Omental fat pad (tissue), 4 donors: ENCODE measurements at places on chromosomes 7 and 10.

DNA sequence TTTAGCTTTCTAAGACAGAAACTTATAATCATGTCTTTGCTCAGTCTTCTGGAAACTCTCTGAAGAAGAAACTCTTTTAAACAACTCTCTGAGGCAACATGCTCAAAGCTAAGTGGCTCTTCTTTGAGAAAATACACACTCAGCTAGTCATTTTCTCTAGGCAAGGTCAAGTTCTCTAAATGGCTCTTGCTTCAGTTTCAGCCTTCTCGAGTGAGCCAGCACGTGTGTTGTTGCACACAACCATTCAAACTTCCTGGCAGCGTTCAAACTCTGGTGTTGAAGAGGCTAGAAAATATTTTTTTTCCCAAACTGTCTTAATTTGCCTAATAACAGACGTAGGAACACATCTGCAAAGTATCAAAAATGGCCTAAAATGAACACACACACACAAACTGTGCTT, 129.1 kb downstream of the THSD7A start:
- no peak for DNase-seq

DNA sequence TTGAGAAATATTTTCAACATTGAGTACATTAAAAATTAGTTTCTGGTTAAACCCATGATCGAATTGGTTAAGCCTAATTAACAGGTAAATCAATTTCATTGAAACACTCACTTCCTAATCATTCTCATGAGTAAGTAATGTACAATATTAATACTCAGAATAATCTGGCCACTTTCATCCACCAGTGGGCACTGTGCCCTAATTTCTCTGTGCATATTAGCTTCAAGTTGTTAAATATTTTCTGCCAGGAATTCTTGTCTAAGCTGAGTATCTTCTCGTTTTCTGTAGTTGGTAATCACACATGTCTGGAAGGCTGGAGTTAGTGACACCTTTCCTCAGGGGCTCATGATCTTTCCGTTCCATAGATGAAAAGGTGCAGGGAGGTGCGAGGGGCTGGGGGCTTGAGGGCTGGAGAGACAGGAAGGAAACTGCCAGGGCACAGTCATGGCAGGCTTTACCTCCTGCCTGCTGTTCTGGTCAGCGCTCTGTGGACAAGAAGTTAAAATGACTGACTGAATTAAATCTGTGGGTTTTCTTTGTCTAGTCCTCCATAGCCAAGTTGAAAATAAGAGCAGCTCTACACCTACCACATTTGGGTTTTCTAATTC, 71.9 kb downstream of the WIPF3 start:
- DNase-seq, result peak; percentile 38

DNA sequence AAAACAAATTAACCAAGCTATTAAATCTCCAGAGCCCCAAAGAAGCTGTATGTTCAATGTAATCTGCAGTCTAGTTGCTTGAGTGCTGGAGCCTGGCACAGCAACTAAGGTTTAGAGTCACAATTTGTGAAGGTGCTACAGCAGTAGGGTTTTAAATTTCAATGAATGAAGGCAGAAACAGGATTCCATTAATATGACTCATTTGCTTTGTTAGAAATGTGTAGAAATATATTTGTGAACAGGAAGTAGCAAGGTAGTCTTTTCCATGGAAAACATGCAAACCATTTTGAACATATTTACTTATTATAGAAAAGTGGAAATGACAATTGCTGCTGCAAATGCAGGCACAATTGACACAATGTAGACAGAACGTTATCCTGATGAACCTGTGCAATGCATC, 149.0 kb upstream of the STEAP4 start:
- no peak for DNase-seq

- DNase-seq, result no peak
Observed at GRCh38 chr10:13758312-13758711, 171.5 kb downstream of the PRPF18 start.

DNA sequence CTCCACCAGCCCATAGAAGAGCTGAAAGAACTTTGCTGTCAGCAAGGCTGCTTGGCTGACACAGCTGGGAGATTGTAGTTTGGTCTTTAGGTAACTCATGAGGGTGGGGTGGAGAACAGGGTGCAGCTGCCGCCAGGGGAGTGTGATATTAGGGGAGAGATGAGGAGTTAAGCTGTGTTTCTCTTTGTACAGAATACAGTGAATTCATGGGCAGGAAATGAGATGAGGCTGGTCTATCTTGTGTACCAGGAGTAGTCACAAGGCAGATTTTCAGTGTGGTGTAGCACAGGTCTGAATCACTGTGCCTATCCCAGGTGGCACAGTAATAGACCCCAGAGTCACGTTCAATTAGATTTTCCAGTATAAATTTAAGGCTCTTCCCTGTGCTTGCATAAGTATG, 56.6 kb upstream of the TARP start:
- no peak for DNase-seq

DNA sequence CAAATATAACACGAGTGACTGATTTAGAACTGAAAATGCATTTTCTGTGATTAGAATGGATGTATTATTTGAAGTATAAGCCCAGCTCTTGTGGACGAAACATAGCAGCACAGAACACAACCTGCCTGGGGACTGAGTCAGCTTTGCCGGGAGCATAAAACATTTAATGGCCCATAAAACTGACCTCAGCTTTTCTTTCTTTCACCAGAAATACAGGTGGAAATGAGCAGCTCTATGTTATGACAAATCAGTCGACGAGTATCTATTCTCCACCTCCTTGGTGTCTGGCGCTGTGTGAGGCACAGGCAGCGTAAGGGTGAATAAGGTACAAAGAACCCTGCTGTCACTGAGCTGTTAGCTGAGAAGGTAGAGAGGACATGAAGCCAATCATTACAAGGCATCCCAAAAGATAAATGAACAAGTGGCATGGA, 471.6 kb upstream of the AKR1E2 start:
- no peak for DNase-seq

- no peak for DNase-seq
Observed at GRCh38 chr10:51066231-51066630, 8.1 kb upstream of the PRKG1 start.

GRCh38 chr10:118101501-118101900, 54.8 kb upstream of the RAB11FIP2 start:
- DNase-seq, result no peak

DNA sequence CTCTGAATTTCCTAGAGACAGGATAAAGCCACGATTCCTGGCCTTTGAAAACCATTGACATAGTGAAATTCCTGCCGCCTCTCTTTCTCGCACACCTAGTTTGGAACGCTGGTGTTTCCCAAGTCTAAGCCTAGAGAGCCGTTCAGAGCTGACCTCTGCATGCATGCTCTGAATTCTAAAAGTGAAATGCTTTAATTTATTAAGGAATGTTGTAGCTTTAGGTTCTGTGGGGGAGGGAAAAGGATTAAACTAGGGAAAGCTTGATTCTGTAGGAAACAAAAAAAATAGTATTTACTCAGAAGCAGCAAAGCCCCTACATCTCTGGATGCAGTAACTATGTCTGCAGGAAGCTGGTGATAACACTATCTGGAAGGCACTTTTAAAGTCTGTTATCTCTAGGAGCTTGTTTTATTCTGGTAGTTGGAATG, 27.3 kb downstream of the PFKP start:
- no peak for DNase-seq

- DNase-seq, result no peak
Observed at GRCh38 chr7:41503438-41503837, 199.5 kb downstream of the INHBA start.

GRCh38 chr10:29857843-29858701, 201.3 kb downstream of the JCAD start:
- no peak for DNase-seq

- no peak for DNase-seq
Observed at GRCh38 chr7:97043281-97043680, 18.6 kb upstream of the DLX5 start.

- no peak for DNase-seq
Observed at GRCh38 chr10:44684661-44685060, 226.5 kb upstream of the TMEM72 start.

DNA sequence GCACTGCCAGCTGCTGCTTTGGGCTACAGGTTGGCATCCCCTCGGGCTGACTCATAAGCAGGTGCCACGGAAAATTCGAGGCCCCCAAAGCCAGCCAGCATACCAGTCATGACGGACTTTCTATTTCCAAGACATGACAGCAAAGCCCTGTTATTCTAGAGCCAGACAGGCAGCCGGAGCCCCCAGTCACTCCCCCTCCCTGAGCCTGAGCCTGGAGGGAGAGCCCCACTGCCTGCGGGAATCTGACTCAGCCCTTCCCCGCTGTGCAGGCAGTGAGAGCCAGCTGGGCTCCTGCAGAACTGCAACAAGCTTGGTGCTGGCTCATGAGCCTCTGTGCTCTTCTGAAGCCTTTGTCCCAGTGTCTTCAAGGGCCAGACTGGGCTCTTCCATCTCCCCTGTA, 15.8 kb downstream of the BTBD16 start:
- DNase-seq, result no peak

- no peak for DNase-seq
Observed at GRCh38 chr7:2237109-2237602, 4.4 kb upstream of the MAD1L1 start.

- DNase-seq, result peak; percentile 8
Observed at GRCh38 chr10:44985175-44985681, 6.6 kb upstream of the DEPP1 start.

DNA sequence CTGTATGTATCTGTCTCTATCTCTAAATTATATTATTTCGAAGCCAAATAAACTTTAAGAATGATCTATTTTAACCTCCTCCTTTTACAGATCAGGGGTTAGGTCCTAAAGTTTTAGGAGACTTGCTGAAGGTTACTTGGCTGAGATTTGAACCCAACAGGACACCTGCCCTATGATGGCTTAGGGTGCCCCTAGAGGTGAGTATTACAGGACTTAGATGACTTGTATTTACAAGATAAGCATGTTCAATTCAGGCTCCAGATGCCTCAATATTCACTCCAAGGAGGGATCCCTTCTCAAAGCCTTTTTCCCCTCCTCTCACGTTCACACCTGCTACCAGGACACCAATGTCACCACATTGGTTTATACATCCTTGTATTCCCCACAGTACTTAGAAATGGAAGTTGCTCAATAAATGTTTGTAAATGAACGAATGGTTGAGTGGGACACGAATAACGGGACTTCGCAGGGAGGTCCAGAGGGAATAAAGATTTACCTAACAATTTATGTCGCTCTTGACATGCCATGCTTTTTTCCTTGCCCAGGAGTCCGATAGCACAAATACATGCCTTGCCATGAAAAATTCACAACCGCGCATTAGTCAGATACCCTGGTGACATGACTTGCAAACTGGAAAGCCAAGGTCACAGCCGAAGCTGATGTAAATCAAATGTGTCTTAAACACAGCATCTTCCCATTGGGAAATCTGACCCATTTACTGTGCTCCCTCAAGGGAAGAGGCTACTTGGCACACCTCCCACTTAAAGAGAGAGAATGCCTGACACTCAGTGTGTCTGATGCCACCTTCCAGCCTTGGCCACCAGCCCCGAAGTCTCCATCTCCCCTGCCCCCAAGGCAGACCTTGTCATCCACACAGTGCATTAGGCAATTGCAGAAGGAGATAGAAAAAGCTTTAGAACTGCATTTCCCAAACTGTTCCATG, 872.2 kb upstream of the AUTS2 start:
- no peak for DNase-seq

- no peak for DNase-seq
Observed at GRCh38 chr7:126803060-126803665, 449.6 kb downstream of the GRM8 start.

- peak; percentile 97 for DNase-seq
Observed at GRCh38 chr10:80498833-80499741, 38.6 kb upstream of the SH2D4B start.

- no peak for DNase-seq
Observed at GRCh38 chr7:78224923-78225322, 426.4 kb downstream of the PHTF2 start.

- no peak for DNase-seq
Observed at GRCh38 chr7:36985316-36985715, 261.0 kb upstream of the AOAH start.

DNA sequence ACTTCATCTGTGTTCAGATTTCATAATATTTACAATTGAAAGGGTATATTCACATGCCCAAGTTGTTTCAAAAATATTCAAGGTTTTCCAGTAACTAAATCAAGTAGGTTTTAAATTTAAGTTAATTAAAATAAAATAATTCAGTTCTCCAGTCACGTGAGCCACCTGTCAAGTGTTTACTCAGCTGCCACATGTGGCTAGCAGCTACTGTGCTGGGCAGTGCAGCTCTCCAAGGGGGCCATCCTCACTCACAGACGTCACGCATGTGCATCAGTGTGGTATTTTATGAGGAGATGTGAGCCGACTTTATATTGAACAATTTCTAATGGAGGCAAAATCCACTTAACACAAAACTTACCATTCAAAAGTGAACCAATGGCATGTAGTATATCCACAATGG, 69.7 kb upstream of the CAMK2B start:
- DNase-seq, result no peak

DNA sequence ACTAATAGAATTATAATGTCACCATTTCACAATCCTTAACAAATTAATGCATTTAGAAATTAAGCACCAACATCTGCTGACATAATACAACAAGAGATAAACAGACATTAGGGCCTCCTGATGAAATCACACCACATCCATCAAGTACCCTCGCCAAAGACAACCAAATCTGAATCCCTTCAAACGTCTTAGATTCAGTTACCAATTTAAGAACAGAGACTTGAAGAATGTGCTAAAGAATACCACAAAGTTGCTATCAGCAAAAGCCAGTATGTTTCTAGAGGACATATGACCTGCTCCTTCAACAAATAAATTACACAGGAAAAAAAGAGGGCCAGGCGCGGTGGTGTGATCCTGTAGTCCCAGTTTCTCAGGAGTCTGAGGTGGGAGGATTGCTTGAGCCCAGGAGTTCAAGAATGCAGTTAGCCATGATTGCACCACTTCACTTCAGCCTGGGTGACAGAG, 144.5 kb downstream of the REEP3 start:
- no peak for DNase-seq

DNA sequence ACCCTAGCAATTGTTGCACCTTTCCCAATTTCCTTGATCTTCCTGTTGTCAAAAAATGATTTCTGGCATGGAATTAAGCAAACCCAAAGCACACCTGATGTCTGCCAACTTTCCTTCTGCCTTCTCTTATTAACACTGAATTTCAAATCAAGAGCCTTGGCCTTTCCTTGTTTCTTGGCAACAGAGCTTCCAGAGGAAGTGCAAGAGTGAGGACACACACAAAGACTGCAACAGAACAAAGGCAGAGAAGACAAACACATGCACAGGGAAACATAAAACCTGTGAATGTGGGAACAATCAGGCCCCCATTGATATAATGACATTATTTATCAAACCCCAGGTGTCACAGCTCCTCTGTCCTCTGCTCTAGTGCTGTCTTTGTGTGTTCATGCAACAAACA, 73.0 kb upstream of the IL6 start:
- no peak for DNase-seq

GRCh38 chr10:67657775-67658174, 38.2 kb downstream of the CTNNA3 start:
- no peak for DNase-seq

GRCh38 chr10:58921421-58921855, 255.0 kb upstream of the PHYHIPL start:
- no peak for DNase-seq
